Left colon (tissue), 2 donors: ENCODE measurements at places on chromosomes 5 and 9. TPM values are rescaled to one million over a fixed set of nuclear protein-coding genes. Genes with fewer than 3 reads are reported as not detected.

The OR2K2 gene
- total RNA-seq, result not detected

The ZNF346 gene
- total RNA-seq, result 12.6 TPM

The SPINK7 gene
- not detected for total RNA-seq

The FBLL1 gene
- total RNA-seq, result not detected

The IL4 gene
- total RNA-seq, result not detected

The C9orf50 gene
- 0.36 TPM for total RNA-seq

The CRB2 gene
- 1.1 TPM for total RNA-seq

The FAM169A gene
- total RNA-seq, result 5.9 TPM

The MYOT gene
- 2.9 TPM for total RNA-seq

The TMOD1 gene
- 5.6 TPM for total RNA-seq

The ASB6 gene
- 18.3 TPM for total RNA-seq

The DMGDH gene
- 0.95 TPM for total RNA-seq

The PSAT1 gene
- total RNA-seq, result 2.0 TPM

The ARHGEF39 gene
- total RNA-seq, result 5.2 TPM

The SLC1A3 gene
- total RNA-seq, result 1.8 TPM

The CDHR2 gene
- 93.4 TPM for total RNA-seq

The TMEM252 gene
- 0.89 TPM for total RNA-seq

The CDH6 gene
- 0.61 TPM for total RNA-seq

The OR1L1 gene
- total RNA-seq, result not detected

The ZSWIM6 gene
- 22.5 TPM for total RNA-seq

The AJM1 gene
- 10.4 TPM for total RNA-seq

The GAS1 gene
- total RNA-seq, result 1.8 TPM

The TSTD2 gene
- 12.6 TPM for total RNA-seq

The PCDHA3 gene
- 0.28 TPM for total RNA-seq

The IGIP gene
- total RNA-seq, result 8.6 TPM

The SREK1 gene
- total RNA-seq, result 55.6 TPM

The CD274 gene
- 1.7 TPM for total RNA-seq

The BTNL3 gene
- 130 TPM for total RNA-seq

The CCL21 gene
- 27.0 TPM for total RNA-seq
